Stimulated activated CD8-positive, alpha-beta memory T cell treated with anti-CD3 and anti-CD28 coated beads, Interleukin-4, amount 100 ng/mL, for 4 hours (primary cell): ENCODE measurements at places on chromosomes 12 and 14.

DNA sequence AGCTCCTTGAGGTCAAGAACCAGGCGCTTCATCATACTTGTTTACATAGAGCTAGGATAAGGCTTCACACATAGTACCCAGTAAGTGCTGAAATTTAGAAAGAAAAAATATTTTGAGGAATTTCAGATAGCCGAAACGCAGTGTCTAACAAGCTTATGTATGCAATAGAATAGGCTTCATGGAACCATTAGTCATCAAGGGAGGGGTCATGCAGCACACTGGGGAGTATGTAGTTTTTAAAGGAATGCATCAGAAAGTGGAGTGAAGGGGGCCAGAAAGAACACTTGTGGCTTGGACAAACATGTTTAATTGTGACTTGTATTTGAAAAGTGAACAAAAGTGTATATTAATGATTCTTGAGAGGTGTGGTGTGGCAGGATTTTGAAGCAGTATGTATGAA is 38.1 kb downstream of the DBX2 start:
- no peak for DNase-seq

- no peak for DNase-seq
Observed at GRCh38 chr12:92136026-92136730, 9.5 kb downstream of the BTG1 start.

GRCh38 chr12:30980955-30981662 is 54.6 kb downstream of the TSPAN11 start:
- no peak for DNase-seq

- no peak for DNase-seq
Observed at GRCh38 chr14:23828001-23828400, 125.6 kb upstream of the DHRS4 start.

DNA sequence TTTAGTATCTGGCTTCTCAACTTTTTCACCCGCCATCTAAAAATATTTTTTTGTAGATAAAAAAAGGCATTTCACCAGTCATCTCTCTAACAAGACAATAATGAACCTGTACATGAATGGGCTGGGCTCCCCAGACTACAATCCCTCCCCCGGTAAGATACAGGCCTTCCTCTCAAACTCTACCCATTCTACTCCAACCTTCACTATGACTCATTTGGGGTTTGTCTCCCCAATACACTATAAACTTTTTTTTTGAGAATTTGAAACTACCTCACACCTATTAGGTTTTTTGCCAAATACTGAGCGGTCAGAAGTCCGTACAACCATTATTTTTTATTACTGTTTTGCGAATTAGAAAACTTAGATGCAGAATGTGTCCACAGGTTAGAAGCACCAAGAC is 784 bp downstream of the RPL6 start:
- no peak for DNase-seq
